Stimulated activated CD8-positive, alpha-beta memory T cell treated with anti-CD3 and anti-CD28 coated beads, Interleukin-4, amount 100 ng/mL, for 24 hours (primary cell): ENCODE measurements at places on chromosomes 5 and 9.

DNA sequence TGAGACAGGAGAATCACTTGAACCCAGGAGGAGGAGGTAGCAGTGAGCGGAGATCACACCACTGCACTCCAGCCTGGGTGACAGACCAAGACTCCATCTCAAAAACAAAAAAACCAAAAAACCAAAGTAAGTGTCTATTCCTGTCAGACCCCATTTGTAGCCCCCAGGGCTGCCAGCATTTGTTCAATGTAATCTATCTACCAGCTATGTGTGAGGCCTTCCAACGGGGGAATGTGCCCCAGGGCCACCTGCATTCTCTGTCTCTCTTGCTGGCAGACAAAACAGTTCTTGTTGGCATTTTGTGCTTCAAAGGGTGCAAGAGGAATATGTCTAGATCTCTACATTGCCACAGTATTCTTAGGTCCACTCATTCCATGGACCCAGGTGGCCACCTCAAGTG is 34.1 kb downstream of the CD14 start:
- no peak for DNase-seq

- no peak for DNase-seq
Measured at GRCh38 chr5:117533792-117534191, 959.2 kb upstream of the SEMA6A start.

GRCh38 chr5:132277971-132278853 is 16.0 kb upstream of the SLC22A4 start:
- no peak for DNase-seq

DNA sequence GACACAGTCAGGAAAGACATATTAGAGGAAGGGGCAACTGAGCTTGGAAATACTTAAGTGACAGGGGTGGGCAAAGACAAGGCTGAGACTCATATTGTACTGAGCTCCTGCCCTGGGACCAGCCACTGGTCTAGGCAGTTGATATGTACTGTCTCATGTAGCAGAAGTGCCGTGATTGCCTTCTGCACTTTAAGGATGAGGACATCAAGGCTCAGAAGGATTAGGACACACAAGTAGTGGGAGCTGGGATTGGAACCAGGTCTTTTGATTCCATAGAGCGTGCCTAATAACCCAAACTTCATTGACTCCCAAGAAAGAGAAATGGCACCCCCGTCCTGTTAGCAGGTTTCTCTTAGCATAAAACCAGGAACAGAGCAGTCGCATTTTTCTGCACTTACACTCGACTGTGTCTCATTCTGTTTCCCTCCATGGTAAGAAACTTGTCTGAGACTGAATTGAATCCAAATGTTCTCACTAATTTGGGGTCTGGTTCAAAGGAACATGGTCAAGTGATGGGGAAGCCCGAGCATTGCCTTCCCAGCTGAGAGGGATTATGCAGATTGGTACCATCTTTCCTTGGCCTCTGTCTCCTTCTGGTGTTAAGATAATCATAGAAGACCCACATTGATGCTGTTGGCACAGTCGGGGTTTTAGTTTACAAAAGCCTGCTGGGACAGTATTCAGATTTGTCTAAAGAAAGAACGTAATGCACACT is 70.4 kb downstream of the ANGPTL2 start:
- DNase-seq: no peak

DNA sequence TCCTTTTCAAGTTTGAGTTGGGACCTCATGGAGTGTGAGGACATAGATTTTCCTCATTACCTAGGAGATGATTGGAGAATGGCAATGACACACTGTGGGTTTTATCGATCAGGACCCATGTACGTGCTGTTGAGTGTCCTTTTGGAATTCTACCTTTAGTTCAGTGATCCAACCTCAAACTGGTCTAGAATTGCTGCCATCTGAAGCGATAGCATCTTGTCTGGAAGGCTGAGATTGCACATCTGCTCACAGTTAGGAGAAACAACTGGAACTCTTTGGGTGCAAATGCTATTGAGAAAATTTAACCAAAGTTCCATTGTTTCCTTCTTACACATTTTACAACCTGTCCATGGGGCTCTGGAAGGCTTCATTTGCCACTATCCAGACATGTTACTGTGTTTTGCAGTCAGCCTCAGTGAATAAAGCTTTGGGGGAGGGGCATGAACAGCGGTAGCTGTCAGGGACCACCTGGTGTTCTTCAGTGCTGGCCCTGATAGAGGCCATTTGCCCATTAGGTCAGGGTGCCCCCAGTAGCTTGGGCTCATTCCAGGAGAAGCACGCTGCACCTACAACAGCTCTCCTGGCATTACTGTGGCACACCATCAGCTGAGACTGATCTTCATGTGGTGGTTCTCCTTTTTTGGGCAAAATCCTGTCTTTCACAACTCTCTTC is 123.1 kb downstream of the PDE8B start:
- no peak for DNase-seq

DNA sequence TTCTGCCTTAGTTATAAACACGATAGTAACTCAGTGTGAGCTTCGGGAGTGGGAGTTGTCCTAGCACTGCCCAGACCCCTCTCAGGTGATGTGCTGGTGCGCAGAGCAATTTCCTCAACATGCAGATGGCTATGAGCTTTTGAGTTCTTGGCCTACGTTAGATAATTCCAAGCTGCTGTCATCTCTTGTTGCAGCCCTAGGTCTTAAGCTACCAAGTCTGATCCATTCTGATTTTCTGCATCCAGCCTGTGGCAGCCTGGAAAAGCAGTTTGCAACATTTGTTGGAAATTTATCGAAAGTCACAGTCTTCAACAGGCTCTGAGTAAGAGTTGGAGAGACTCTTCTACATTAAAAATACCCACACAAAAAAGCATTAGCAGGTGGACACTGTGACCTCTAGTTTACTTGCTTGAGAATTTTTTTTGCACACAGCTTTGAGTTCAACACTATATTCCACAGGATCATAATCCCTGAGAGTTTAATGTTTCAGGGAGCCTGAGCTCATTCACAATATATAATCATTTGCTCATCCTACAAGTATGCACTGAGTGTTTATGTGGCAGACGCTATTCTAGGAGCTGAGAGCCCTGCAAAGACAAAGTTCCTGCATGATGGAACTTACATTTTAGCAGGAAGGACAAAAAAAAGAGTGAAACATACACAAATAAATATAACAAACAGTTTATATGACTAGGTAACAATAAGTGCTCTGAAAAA is 91.6 kb downstream of the UBE2QL1 start:
- DNase-seq: no peak

DNA sequence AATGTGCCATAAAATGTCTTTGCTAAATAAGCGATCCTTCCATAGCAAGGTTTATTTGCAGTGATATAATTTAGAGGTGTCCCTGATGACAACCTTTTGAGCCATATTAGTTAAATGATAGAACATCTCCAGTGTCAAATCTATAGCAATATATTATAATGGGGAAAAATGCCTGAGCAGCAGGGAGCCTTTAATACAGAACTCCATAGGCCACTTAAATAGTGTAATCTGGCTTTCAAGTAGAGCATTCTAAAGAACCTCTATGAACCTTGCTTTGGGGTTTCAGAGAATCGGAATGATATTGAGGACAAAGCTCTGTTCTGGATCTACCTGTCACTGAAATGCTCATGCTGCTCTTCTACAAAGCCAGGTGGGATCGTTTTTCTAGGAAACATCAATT is 96.7 kb upstream of the MEF2C start:
- no peak for DNase-seq

DNA sequence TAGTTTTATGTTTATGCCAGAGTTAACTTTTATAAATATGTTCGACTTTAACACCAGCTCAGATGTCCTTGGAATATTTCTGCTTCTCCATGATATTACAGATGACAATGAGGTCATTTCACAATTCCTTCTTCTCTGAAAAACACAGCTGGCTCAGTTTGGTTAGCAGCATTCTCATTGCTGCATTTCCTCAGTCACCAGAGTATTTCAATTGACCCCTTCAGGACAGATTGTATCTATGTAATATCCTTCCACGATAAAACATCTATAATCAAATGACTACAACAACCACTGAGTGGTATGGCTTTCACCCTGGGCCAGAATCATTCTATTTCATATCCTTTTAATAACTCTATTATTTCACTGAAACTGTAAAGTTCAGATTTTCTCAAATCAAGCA is 148.7 kb downstream of the OXCT1 start:
- DNase-seq: no peak

DNA sequence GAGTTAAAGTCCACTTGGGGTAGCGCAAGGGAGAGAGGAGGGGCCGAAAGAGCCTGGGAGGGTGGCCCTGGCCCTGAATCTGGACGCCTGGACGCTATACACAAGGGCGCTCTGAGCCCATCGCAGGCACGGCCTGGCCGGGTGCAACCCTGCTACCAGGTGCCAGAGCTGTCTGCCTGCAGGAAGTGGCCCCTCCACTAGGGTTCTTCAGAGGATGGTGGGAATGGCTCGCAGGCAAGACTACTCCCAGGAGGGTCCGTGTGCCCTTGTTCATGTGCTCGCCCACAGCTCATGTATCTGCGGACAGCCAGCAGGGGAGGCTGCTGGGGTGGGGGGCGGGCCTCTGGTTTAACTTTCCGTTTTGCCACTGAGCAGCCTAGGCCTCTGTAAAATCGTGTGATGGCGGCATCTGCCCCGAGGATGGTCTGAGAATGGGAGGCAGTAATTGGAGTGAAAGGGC is 1.4 kb upstream of the NKD2 start:
- no peak for DNase-seq

GRCh38 chr5:10860645-10861422 is 99.8 kb upstream of the DAP start:
- no peak for DNase-seq

- no peak for DNase-seq
Measured at GRCh38 chr5:155884041-155884440, 442.9 kb upstream of the SGCD start.

DNA sequence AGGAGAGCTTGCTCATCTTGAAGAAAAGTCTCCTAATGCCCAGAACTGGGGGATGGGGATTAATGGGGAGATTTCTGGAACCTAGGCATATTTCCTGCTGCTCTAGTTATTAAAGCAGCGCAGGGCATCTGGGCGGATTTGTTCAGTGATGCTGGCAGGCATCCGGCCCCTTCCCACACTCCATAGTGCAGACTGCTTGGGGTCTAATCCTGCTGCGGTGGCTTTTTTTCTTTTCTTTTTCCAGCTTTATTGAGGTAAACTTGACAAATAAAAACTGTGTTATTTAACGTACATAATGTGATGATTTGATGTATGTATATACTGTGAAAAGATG is 30.7 kb downstream of the PPARGC1B start:
- DNase-seq: no peak

- DNase-seq: no peak
Measured at GRCh38 chr5:180352116-180353047, 754 bp downstream of the GFPT2 start.

DNA sequence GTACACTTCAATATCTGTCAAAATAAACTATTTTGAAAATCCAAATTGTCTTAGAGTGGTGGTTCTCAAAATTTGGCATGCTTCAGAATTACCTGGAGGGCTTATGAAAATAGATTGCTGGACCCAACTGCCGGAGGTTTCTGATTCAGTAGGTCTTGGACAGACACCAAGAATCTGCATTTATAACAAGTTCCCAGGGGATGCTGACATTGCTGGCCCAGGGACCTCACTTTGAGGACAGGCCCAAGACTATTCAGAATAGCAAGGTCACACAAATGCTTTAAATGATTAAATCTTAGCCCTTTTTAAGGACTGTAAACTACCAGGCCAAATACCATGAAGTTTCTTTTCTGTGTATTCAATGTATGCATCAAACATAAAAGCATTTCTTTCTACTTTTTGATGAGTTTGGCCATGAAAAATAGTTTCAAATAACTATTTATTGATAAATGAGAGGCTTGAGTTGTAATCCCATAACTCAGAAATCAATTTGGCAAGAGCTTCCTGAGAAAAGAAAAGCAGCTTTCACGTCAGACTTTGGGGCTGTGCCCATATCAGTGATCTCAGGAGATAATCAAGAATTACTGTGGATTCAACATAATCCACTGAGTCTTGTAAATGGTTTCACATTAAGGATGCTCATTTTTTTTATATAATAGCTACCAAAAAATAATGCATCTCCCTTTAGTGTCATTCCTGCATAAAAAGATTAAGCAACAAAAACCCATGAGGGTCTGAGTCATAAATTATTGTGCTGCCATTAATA is 191.4 kb downstream of the FRMD3 start:
- no peak for DNase-seq

- DNase-seq: no peak
Measured at GRCh38 chr9:132990781-132991180, 12.3 kb downstream of the GFI1B start.

GRCh38 chr9:15154677-15155076 is 152.3 kb downstream of the TTC39B start:
- DNase-seq: no peak

- no peak for DNase-seq
Measured at GRCh38 chr9:76980566-76980965, 38.9 kb upstream of the FOXB2 start.

DNA sequence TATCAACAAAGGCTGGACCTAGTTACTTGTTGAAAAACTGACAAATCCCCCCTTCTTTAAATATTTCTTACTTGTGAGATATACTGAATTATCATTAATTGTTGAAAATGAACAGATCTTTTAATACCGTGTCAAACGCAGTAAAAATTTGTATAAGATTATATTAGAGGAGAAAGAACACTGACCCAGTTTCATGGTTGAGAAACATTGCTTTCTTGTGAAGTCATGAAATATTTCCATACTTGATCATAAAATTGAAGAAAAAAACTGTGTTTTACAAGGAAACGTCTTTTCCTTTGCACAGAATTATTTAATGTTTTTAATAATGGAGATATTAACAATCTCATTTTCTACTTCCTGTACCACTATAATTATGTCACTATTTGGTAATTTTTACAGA is 45.8 kb downstream of the MOCS2 start:
- DNase-seq: no peak

GRCh38 chr9:136502940-136503550 is 20.2 kb upstream of the SEC16A start:
- DNase-seq: no peak

GRCh38 chr5:150644058-150644457 is 3.6 kb downstream of the SYNPO start:
- DNase-seq: no peak

DNA sequence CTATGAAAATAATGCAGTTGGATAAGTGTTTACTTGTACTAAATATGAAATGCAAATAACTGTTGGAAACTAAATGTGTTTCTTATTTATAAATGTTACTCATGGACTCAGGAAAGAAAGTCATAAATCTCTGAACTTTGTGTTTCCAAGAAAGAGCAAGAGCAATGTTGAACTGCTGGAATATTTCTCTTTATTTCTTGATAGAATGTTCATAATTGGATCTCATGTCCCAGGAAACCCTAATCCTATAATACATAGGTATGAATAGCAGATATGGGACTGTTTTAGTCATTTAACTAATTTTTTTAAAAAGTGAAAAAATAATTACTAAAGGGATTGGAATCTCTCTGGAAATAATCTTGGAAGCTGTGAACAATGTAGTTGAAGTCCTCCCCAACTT is 245.0 kb upstream of the ACTBL2 start:
- no peak for DNase-seq
